ENCODE measurements at places on chromosomes 4 and X.

GRCh38 chr4:72205298-72205697 is 173.5 kb downstream of the NPFFR2 start:
- no peak for DNase-seq

- DNase-seq, result no peak
These were observed 144.4 kb upstream of the GUCY1A1 start for GRCh38 chr4:155522201-155522600.

DNA sequence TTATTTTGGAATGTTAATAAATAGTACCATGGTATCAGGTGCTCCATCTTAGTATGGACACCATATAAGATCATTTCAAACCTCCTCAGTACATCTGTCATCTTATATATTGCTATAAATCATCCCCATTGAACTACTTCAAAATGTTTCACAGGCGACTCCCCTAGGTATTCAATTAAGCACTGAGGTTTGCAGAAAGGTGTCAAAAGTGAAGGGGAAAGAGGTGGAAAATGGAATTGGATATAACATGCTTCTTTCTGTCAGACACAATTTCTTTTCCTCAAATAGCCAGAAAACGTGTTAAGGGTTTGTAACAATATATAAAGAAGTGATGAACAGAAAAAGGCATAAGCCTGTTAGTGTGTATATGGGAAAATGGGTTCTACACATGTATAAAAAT is 325.5 kb downstream of the GRID2 start:
- DNase-seq, result no peak

- no peak for DNase-seq
These were observed 196.2 kb upstream of the PGRMC2 start for GRCh38 chr4:128483816-128484215.
